SK-N-MC (cell line): ENCODE measurements at places on chromosomes 11 and 22.

GRCh38 chr11:132111838-132112237, 741.4 kb downstream of the NTM start:
- DNase-seq, result no peak

DNA sequence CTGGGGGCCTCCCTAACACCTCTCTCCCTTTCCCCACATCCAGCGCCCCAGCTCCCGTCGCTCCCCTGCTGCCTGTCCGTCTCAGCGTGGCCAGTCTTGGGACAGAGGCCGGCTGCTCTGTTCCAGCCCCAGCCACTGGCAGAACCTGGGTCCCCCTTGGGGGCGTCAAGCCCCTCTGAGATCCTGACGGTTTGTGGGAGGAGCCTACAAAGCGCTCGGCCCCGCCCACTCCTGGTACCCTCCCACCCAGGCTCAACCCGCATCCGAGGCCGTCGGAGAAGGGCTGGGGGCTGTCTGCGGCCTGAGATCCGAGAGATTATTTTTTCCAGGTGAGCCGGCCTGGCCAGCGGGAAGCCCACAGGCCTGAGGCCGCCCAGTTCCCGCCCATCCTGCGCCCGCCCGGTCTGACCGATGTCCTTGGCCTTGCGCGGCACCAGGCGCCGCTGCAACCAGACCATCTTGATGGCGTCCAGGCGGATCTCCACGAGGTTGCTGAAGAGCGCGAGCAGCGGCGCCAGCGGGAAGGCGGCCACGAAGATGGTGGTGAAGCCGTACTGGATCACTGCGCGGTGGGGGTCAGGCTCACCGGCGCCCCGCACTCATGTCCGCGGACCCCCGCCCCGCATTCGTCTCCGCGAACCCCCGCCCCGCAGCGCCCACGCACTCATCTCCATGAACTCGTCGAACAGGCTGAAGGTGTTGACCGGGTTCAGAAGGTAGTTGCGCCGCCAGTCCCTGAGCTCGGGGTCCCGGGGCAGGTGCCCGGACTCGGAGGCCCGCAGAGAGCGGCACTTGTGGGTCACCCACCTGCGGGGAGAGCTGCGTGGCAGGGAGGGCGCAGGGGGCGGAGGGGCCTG, 5.5 kb upstream of the SIGIRR start:
- no peak for DNase-seq

DNA sequence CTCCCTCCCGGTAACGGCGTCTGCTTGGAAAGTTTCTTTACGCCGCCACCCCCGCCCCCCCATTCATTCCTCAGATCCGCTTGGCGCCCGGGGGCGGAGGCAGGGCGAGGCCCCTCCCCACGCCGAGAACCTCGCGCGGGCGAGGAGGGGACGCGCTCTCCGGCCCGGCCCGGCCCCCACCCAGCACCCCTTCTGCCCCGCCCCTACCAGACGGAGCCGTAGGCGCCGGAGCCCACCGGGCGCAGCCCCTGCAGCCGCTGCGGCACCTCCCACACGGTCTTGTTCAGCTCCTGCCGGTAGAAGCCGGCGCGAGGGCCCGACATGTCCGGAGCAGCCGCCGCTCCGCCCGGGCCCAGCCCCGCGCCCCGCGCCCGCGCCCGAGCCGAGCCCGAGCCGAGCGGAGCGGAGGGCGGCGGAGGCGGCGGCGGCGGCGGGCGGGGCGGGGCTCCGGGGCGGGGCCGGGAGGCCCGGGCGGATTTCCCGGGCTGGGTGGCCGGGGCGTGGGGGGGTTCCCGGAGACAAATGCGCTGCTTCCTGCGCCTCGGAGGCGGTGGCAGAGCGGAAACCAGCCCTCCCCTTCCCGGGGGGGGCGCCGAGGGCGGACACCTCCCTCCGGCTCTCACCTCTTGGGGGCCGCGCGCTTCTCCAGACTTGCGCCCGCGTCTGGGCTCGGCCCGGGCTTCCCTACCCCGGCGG, at the start of gene MAPK11:
TSS of gene MAPK11 (minus strand) at position 411 of the 696 bp plus-strand sequence. CDS start at position 323, 88 bp downstream.
- no peak for DNase-seq

GRCh38 chr11:74162681-74163467, 7.9 kb downstream of the C2CD3 start:
- no peak for DNase-seq

DNA sequence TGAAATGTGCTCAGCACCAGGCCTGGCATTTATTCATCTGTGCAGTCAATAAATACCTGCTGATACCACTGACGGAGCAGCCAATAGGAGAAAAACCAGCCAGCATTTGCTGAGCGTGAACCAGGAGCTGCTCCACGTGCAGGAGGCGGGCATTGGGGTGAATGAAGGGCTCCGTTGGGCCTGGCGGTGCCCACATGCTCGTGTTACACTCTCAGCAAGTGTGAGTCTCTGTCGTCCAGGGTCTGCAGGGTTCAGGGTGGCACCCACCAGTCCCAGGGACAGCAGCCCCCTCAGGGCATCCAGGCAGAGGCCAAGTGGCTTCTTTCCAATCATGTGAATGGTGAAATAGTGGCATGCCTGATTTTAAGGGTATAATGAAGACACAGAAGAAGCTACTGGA, 4.2 kb upstream of the RPS19BP1 start:
- no peak for DNase-seq

- DNase-seq, result no peak
Measured at GRCh38 chr22:45187891-45188290, 24.2 kb downstream of the NUP50 start.
